A549 treated with RU486 at 1 μM for 4 hours (cell line): ENCODE measurements at places on chromosomes 1 and 21. TPM values are rescaled to one million over a fixed set of nuclear protein-coding genes. Genes with fewer than 3 reads are reported as not detected.

TMEM82 gene
- total RNA-seq, result not detected in 5 replicates

FCRL5 gene
- not detected in 5 replicates for total RNA-seq

NPR1 gene
- total RNA-seq, result 0.77 to 1.2 TPM (median 0.97 TPM) in 5 replicates

XKR8 gene
- total RNA-seq, result 4.0 to 7.0 TPM (median 6.2 TPM) in 5 replicates

SELP gene
- total RNA-seq, result not detected in 5 replicates

ENAH gene
- 58.2 to 95.8 TPM (median 87.6 TPM) in 5 replicates for total RNA-seq

LEFTY2 gene
- total RNA-seq, result not detected in 5 replicates

FCRL6 gene
- total RNA-seq, result not detected in 5 replicates

LRP8 gene
- total RNA-seq, result 40.5 to 52.4 TPM (median 47.0 TPM) in 5 replicates

PM20D1 gene
- total RNA-seq, result not detected in 5 replicates

RORC gene
- total RNA-seq, result not detected in 5 replicates

AIRE gene
- total RNA-seq, result not detected in 5 replicates

LRRC71 gene
- total RNA-seq, result 0.13 to 0.48 TPM (median 0.22 TPM) in 5 replicates

CCDC27 gene
- total RNA-seq, result not detected in 5 replicates

DMBX1 gene
- 0.71 to 1.2 TPM (median 1.0 TPM) in 5 replicates for total RNA-seq

BPNT1 gene
- 17.0 to 20.6 TPM (median 18.9 TPM) in 5 replicates for total RNA-seq

VHLL gene
- not detected in 5 replicates for total RNA-seq

AADACL3 gene
- total RNA-seq, result not detected in 5 replicates

F3 gene
- total RNA-seq, result 1.9 to 3.0 TPM (median 2.6 TPM) in 5 replicates

ERG gene
- 0.21 TPM in 1 of 5 replicates, not detected in the others for total RNA-seq

SERPINC1 gene
- 0.16 to 0.35 TPM (median 0.17 TPM) in 4 of 5 replicates, not detected in the other for total RNA-seq

A3GALT2 gene
- not detected in 5 replicates for total RNA-seq

PARK7 gene
- total RNA-seq, result 330 to 442 TPM (median 347 TPM) in 5 replicates

LDLRAD2 gene
- 0.05 to 0.10 TPM in 2 of 5 replicates, not detected in the others for total RNA-seq

RIMKLA gene
- total RNA-seq, result 0.64 to 1.4 TPM (median 1.2 TPM) in 5 replicates

HIVEP3 gene
- total RNA-seq, result 2.1 to 3.2 TPM (median 2.8 TPM) in 5 replicates

AGMAT gene
- total RNA-seq, result 5.5 to 8.2 TPM (median 7.2 TPM) in 5 replicates

PHC2 gene
- 90.5 to 99.9 TPM (median 94.0 TPM) in 5 replicates for total RNA-seq

HSPA13 gene
- 7.8 to 19.2 TPM (median 16.5 TPM) in 5 replicates for total RNA-seq

ZNF695 gene
- total RNA-seq, result 1.2 to 2.5 TPM (median 2.2 TPM) in 5 replicates

MANEAL gene
- 20.5 to 27.2 TPM (median 25.5 TPM) in 5 replicates for total RNA-seq
